Uterus (tissue), 4 donors: ENCODE measurements at places on chromosomes 5 and 9. TPM values are rescaled to one million over a fixed set of nuclear protein-coding genes. Genes with fewer than 3 reads are reported as not detected.

SPINK7 gene
- total RNA-seq: not detected

PAPPA gene
- total RNA-seq: 0.51 TPM

GRAMD2B gene
- total RNA-seq: 91.5 TPM

PCDHB3 gene
- total RNA-seq: 4.5 TPM

LCN12 gene
- 43.2 TPM for total RNA-seq

WDR38 gene
- 1.9 TPM for total RNA-seq

PCDHGA9 gene
- total RNA-seq: 16.2 TPM

PCDHGA6 gene
- total RNA-seq: 16.1 TPM

CEP72 gene
- total RNA-seq: 11.9 TPM

RFESD gene
- not detected for total RNA-seq

- no peaks in the 10 kb centered on the region for H3K4me1 ChIP-seq
- no peaks in the 10 kb centered on the region for H3K27me3 ChIP-seq
- H3K27ac ChIP-seq: peak overlapping the region; percentile 85
- no peak overlapping the region for H3K4me3 ChIP-seq
These were observed 26.9 kb upstream of the PLIN2 start for GRCh38 chr9:19154135-19154612.

DNA sequence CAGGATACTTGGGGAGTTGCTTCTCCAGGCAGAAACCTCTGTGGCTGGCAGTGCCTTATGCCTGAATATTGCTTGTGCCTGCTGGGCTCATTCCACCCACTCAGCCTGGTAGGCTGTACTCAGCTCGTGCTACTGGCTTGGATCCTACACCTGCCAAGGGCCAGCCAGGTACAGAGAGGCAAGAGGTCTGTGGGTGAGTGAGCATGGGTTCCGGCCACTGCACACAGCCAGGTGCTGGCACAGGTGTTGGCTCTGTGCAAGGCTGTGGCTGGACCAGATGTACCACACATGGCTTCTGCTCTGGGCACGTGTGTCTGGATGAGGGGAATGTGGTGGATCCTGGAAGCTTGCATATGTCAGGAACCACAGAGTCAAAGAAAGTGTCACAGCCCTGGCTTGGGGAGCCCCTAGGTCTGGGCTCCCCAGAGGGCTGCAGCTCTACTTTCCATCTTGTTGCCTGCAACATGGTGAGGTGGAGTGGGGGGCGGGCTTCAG, 76.7 kb upstream of the C6 start:
- H3K4me1 ChIP-seq: no peaks in the 10 kb centered on the region
- no peak overlapping the region for H3K27ac ChIP-seq
- no peak for DNase-seq
- H3K4me3 ChIP-seq: no peak overlapping the region

DNA sequence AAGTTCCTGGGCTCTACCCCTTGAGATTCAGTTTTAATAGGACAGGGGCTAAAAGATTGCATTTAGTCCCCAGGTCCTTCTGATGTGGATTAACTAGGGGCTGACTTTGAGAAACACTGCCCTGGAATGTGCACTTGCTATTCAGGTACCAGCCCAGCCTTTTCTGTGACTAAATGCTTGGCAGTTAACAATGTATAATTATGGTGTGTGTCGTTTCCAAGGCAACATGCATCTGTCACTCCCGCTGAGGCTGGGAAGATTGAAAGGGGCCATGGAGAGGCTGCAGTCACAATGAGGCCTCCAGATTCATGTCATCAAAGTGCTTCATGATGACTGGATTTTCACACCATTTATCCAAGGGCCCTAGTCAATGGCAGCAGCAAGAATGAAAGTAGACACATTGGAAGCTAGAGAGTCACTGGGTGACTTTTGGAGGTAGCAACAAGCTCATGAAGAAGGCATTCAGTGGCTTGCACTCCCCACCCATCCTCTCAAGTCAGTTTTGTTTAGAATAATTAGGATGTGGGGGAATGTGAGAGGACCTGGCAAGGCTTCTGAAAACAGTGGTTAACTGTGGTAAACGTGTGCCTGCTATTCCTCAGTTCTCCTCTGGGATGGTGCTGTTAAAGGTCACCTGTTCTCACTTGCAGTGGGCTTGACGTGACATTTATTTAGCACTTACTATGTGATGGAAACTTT, 28.3 kb downstream of the RAI14 start:
- no peaks in the 10 kb centered on the region for H3K36me3 ChIP-seq
- H3K4me1 ChIP-seq: peaks cover 9% of the 10 kb centered on the region
- peak overlapping the region; percentile 83 for H3K27ac ChIP-seq
- no peak overlapping the region for H3K4me3 ChIP-seq
- no peaks in the 10 kb centered on the region for H3K27me3 ChIP-seq

- H3K27me3 ChIP-seq: no peaks in the 10 kb centered on the region
- H3K36me3 ChIP-seq: no peaks in the 10 kb centered on the region
- no peak for DNase-seq
- no peaks in the 10 kb centered on the region for H3K4me1 ChIP-seq
- no peak overlapping the region for H3K27ac ChIP-seq
- no peak overlapping the region for H3K4me3 ChIP-seq
These were observed 309.3 kb upstream of the SEMA6A start for GRCh38 chr5:116883875-116884274.

DNA sequence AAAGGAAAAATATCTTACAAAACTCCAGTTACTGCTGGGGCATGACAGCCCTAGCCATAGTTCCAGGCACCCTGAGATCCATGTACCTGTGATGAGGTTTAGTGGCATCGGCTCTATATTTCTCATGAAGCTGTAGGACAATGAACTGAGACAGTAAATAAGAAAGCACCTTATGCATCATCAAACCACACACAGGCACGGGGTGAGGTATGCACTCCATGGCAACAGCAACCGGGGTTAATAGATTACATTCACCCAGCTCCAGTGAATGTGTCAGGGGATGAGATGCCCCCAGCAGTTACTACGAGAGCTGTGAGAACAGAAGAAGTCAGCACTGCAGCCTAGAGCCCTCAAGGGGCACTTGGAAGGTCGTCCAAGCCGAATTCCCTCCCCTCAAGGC, 162.0 kb upstream of the S1PR3 start:
- peaks cover 12% of the 10 kb centered on the region for H3K4me1 ChIP-seq
- no peak overlapping the region for H3K4me3 ChIP-seq
- H3K27ac ChIP-seq: no peak overlapping the region
- no peaks in the 10 kb centered on the region for H3K27me3 ChIP-seq
- H3K36me3 ChIP-seq: no peaks in the 10 kb centered on the region

DNA sequence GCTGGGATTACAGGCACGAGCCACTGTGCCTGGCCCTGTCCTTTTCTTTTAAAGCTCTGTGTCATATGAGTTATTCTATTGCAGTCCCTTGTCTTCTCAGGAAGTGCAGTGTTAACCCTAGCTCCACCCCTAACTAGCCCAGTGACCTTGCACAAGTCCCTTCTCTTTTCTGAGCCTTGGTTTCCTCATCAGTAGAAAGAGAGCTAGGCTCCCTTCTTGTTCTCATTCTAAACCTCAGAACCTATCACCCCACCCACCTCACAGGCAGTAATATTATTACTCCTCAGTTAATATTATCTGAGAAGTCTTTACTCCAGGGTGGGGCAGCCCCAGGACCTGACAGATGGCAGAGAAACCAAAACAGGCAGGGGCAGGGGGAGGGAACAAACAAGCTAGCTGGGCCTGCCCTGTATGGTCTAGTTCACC, 7.2 kb downstream of the CYFIP2 start:
- no peaks in the 10 kb centered on the region for H3K27me3 ChIP-seq
- DNase-seq: no peak
- no peaks in the 10 kb centered on the region for H3K36me3 ChIP-seq
- no peak overlapping the region for H3K27ac ChIP-seq
- H3K4me1 ChIP-seq: no peaks in the 10 kb centered on the region
- H3K4me3 ChIP-seq: no peak overlapping the region

DNA sequence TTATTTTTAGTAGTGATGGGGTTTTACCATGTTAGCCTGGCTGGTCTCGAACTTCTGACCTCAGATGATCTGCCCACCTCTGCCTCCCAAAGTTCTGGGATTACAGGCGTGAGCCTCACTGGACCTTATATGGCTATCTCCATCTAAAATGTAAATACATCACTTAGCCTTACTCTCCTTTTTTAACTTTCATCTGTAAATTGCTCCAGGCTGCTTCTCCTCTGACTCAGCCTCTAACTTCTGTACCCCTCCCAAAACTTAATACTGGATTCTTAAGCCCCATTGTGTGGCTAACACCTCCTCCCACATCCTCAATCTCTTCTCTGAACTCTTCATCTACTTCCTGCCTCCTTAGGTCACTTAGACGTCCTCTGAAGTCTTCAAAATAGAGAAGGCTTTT, 4.0 kb downstream of the SNX30 start:
- H3K36me3 ChIP-seq: no peaks in the 10 kb centered on the region
- DNase-seq: no peak
- no peaks in the 10 kb centered on the region for H3K4me1 ChIP-seq
- H3K27me3 ChIP-seq: no peaks in the 10 kb centered on the region

GRCh38 chr5:123450114-123450513, 26.9 kb upstream of the CEP120 start:
- DNase-seq: no peak
- no peaks in the 10 kb centered on the region for H3K27me3 ChIP-seq
- no peaks in the 10 kb centered on the region for H3K36me3 ChIP-seq
- no peak overlapping the region for H3K27ac ChIP-seq
- no peaks in the 10 kb centered on the region for H3K4me1 ChIP-seq

- H3K27ac ChIP-seq: peak overlapping the region; percentile 85
- no peaks in the 10 kb centered on the region for H3K36me3 ChIP-seq
- H3K27me3 ChIP-seq: no peaks in the 10 kb centered on the region
- H3K4me1 ChIP-seq: peaks cover 13% of the 10 kb centered on the region
- no peak for DNase-seq
These were observed 88.5 kb downstream of the DAB2IP start for GRCh38 chr9:121739971-121740370.

DNA sequence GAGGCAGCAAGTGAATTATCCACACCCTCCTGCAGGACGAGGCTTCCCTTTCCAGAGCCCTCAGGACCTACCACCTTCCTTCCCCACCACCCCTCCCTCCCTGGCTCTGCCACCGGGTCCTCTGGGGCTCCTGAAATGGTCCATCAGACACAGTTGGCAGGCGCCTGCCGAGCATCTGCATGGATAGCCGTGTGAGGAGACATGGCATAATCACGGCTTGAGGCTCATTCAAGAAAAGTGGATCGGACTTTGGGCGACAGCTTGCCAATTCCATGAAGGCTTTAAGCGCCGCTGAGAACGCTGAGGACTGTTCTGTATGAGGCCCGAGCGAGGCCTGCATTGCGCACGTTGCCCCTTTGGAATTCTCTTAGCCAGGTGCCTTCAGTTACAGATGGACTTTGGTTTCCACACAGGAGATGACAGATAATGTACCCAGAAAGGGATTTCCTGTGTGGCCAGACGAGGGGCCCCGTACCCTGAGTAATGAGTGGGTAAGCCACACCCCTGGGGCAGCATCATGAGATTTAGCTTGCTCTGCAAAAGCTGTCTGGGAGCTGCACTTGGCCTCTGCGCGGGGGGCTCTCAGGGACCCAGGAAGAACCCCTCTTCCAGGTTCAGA, 179.8 kb downstream of the OLFM1 start:
- no peak overlapping the region for H3K27ac ChIP-seq
- no peak overlapping the region for H3K4me3 ChIP-seq
- H3K4me1 ChIP-seq: no peaks in the 10 kb centered on the region
- H3K27me3 ChIP-seq: no peaks in the 10 kb centered on the region

DNA sequence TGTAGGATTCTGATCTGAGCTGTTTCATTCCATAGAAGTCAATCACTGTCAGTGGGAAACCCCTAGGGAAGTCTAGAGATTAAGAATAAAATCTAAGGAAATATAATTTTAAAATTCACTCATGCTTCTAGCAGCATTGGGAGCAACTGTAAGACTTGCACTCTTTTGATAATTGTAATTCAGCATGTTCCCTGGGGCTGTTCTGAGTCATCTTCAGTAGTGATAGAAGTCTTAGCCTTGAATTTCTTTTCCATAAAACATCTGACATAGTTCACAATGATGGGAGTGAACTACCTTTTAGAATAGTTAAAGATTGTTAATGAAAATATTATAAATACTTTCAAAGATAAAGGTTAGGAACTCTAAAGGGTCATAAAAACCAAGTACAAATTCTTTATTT, 935.8 kb downstream of the DTWD2 start:
- H3K4me3 ChIP-seq: no peak overlapping the region
- no peak for DNase-seq
- no peaks in the 10 kb centered on the region for H3K27me3 ChIP-seq
- no peak overlapping the region for H3K27ac ChIP-seq

DNA sequence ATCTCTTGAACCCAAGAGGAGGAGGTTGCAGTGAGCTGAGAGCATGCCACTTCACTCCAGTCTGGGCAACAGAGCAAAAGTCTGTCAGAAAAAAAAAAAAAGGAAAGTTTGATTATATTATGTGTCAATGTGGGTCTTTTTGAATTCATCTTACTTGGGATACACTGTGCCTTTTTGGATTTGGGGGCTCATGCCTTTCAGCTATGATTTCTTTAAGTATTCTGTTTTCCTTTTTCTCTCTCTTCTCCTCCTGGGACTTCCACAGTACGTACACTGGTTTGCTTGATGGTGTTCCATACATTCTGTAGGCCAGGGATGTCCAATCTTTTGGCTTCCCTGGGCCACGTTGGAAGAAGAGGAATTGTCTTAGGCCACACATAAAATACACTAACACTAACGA, 128.3 kb downstream of the DPYSL3 start:
- no peaks in the 10 kb centered on the region for H3K27me3 ChIP-seq
- no peak overlapping the region for H3K4me3 ChIP-seq
- no peaks in the 10 kb centered on the region for H3K36me3 ChIP-seq
- no peak overlapping the region for H3K27ac ChIP-seq
- H3K4me1 ChIP-seq: no peaks in the 10 kb centered on the region

- no peaks in the 10 kb centered on the region for H3K4me1 ChIP-seq
- no peak overlapping the region for H3K4me3 ChIP-seq
- H3K27me3 ChIP-seq: no peaks in the 10 kb centered on the region
- DNase-seq: no peak
These were observed 103.4 kb upstream of the GNA14 start for GRCh38 chr9:77751341-77752091.

- no peaks in the 10 kb centered on the region for H3K4me1 ChIP-seq
- H3K27ac ChIP-seq: no peak overlapping the region
- H3K36me3 ChIP-seq: no peaks in the 10 kb centered on the region
These were observed 57.9 kb downstream of the DOCK8 start for GRCh38 chr9:272251-273213.

GRCh38 chr9:370086-370485, 155.4 kb downstream of the DOCK8 start:
- H3K4me1 ChIP-seq: no peaks in the 10 kb centered on the region
- H3K27ac ChIP-seq: peak overlapping the region; percentile 63
- DNase-seq: no peak
- no peaks in the 10 kb centered on the region for H3K36me3 ChIP-seq
- H3K27me3 ChIP-seq: no peaks in the 10 kb centered on the region

DNA sequence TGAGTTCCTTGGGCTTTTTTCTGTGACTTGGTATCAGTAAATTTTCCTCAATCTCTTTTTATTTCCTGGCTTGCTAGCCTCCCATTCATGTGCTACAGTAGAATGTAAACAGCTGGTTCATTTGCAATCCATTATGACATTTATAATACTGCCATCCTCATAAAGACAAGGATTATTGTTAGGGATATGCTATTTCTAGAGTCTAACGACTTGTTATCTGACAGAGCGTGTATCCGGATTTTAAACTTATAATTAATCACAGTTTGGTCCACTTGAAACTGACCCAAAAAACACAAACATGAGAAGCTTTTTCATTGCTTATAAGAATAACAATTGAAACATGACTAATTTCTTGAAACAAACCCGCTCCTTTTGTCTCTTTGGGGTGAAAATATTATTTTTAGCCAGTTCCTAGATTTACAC, 585.8 kb downstream of the TLE4 start:
- no peaks in the 10 kb centered on the region for H3K27me3 ChIP-seq
- H3K4me1 ChIP-seq: no peaks in the 10 kb centered on the region
- H3K27ac ChIP-seq: no peak overlapping the region
- no peaks in the 10 kb centered on the region for H3K36me3 ChIP-seq
